Putamen (tissue), 1 donor: ENCODE measurements at places on chromosomes 5 and 9.

GRCh38 chr5:171633776-171634470 lies 151.7 kb upstream of the SMIM23 start:
- no peak for DNase-seq

DNA sequence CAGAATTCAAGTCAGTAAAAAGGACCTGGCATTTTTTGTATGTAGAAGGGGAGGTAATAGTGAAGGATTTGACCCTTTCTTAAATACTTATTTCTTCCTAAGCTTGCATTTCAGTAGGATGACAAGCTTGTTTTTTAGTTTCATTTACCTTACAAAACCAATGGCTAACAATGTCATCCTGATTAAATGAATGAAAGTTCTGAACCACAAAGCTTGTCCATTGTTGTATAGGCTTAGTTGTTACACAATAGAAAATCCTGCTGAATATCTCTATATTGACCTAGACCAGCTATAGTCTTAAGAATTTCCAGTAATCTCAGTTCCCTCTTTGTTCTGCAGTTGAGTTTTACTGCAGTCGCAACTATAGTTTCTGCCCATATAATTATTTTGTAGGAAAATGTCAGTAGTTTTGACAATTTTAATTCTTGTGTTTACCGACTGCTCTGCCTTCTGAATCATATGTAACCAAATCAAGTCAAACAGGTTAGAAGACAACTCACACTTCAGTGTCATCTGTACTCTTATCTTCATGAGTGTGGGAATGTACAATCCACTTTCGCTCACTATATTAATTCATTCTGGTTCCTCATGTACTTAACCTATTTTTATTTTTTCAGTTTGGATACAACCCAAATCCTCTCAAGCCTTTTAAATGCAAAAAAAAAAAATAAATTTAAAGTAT lies 195.7 kb downstream of the CD180 start:
- DNase-seq: no peak

DNA sequence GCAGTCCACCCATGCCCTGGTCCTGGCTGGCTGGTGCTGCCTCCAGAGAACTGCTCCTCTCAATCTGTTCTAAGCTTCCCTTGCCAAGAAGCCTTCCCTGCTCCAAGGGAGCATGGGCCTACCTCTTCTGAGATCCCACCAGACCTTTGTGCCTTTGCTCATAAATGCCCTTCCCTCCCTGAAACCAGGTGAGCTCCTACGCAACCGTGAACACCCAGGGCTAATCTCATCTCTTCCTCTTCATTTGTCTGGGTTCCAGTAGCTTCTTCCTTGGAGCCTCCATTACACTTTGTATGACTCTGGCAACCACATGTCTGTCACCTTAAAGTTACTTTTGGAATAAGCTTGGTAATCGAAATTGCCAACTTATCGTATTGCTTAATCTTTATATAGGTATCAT lies 270.6 kb downstream of the PBX3 start:
- no peak for DNase-seq

- no peak for DNase-seq
Observed at GRCh38 chr5:39577529-39577928, 152.7 kb upstream of the DAB2 start.

- DNase-seq: no peak
Observed at GRCh38 chr5:170397059-170397458, 7.9 kb upstream of the KCNMB1 start.

DNA sequence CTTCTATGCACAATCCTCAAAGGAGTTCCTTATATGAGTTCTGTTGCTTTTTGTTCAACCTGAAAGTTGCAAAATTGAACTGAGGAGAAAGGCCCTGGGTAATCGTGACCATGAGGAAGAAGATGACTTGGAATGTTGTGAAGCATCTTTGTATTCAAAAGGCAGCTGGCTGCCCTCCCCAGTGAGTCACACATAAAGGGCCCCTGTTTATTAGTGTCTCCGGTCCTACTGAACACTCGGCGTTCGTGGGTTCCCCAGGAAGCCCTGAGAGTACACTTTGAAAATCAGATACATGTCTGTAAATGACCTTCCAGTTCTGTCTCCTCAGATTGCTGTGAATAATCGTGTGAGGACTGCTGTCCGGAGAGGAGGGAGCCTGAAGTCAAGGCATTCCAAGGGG lies 73.6 kb downstream of the C9orf153 start:
- DNase-seq: peak; percentile 3

GRCh38 chr9:7259544-7260241 lies 501.9 kb downstream of the KDM4C start:
- DNase-seq: no peak

DNA sequence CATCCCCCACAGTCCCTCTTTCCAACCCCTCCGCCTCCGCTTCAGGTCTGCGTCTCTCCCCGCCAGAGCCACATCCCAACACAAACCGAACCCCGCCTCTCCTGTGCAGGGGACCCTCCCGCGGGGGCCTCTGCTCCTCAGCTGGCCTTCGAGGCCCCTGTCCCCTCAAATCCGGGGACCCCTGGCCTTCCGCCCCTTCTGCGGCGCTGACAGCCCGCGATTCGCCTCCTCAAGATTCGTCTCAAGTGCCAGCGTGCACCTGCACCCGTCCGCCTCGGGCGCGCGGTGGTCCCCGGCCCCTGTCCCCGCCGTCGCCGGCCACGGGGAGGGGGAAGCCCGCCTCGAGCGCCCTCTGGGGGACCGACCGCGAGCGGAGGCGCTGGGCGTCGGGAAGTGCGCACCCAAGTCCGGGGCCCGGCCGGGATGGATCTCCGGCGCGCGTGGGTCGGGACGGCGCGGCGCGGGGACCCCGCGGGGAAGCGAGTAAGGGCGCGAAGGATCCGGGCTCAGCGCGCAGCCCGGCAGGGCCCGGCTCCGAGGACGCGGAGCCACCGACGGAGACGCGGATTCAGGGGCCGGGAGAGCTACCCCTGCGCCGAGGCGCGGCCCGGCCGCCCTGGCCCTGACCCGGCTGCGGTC lies 623 bp downstream of the FLT4 start:
- no peak for DNase-seq

DNA sequence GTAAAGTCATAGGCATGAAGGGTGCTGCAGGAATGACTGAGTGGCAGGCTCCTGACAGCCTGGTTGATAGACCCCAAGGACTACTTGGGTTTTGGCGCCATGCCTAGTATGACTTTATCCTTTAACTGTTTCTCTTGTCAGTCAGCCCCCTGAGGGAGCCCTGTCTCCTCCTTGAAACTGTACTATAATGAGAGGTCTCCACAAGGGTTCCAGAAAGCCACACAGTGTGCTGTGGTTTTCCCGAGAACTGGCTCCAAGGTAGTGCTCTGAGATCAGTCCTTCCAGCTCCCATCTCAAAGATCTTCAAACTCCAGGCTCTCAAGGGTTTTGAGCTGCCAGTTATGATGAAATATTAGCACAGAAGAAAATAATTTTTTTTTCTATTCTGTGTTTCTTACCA lies 26.7 kb upstream of the TNC start:
- no peak for DNase-seq

- no peak for DNase-seq
Observed at GRCh38 chr9:20940447-20941173, 90.8 kb downstream of the HACD4 start.

DNA sequence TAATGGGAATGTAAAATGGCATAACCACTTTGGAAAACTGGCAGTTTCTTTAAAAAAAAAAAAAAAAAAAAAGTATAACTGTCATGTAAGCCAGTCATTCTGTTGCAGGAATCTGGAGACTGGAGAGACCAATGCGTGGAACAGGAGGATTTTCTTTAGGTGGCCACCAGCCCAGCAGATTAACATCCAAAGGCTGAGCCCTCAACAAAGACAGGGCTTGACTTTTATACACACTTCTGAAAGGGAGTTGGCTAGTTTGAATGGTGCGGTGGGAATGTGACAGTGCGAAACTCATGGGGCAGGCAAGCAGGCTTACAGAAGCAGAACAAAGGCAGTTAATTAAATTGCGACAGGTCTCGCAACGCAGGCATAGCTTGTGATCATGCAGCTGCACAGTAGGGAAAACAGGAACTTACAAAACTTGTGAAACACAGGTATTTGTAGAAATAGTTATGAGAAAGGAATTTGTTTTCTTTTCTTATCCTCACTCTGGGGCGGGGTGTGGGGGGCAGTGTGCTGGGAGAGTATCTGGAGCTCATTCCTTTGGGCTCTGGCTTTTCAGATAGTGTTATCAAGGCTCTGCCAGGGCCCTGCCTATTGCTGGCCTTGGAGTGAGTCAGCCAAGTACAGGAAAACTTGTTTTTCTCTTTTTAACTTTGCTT lies 12.0 kb downstream of the UIMC1 start:
- no peak for DNase-seq

DNA sequence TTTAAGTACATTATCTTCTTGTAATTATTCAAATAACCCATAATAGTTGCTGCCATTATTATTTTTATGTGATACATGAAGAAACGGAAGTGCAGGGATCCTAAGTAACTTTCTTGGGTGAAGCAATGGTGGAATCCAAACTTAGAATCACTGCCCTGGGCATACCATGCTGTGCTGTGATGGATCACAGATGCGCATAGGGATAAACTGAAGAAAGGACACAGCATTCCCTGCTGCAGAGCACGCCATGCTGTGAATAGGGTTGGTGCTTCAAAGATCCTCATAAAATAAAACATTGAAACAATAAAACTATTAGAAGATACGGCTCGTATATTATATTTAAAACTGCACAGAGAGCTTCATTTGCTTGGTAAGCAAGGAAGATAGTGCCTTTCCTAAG lies 211.7 kb upstream of the ADAMTS16 start:
- DNase-seq: no peak
